Activated T-helper 1 cell treated with anti-CD3 and anti-CD28 coated beads, Interleukin-12 subunit alpha, Interleukin-12 subunit beta, Interleukin-2, Interleukin-4 antibody, amounts not matched to agents 30 ng/mL and 10 ng/mL and 1 ng/mL, durations not matched to agents 14 hours and 24 hours and 36 hours (primary cell): ENCODE measurements at places on chromosomes 16 and 17.

DNA sequence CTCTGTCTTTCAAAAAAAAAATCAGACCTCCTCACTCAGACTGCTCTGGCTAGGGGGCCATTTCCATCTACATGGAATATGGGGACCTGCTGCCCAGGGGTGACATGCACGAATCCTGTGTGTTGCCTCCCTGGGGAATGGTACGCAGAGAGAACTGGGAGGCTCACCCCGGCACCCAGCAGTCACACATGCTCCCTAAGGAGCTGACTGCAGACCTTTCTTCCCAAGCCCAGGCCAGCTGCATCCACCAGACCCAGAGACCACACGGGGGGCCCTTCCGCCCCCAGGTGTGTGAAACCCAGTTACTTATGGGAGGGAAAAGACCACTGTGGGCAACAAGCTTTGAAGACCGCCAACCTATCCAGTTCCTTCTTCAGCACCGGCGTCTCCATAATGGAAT, 7.2 kb upstream of the NLRC3 start:
- no peak for DNase-seq

DNA sequence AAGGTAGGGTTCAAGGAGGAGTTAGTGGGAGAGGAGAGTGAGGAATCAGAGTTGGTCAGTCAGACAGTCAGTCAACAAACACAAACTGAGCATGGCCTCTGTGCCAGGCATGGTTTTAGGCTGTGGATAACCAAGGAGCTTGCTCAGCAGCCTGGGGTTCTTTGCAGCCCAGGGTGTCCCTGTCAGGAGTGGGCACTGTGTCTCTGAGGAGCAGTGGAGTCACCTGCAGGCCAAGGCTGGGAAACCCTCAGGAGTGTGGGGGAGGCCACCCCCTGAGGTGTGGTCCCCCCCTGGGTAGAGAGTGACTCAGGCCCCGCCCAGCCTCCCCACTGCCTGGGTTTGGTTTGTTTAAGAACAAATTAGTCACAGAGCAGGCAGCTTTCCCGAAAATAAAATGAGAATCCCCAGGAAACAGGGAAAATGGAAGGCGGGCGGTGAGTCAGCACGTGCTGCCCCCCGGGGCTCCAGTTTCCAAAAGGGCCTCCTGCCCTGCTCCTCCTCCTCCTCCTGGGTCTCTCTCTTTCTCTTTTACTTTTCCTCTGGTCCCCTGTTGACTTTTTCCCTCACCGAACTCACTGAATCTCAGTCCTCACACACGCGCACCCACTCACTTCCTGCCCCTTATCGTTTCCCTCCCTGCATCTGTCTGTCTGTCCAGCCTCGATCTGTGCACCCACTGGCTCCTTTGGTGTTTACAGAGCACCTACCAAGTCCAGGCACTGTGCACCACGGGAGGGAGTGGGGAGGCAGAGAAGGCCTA, 44.3 kb downstream of the SOCS3 start:
- peak; percentile 28 for DNase-seq

- no peak for DNase-seq
These were observed 25.0 kb downstream of the MAP3K3 start for GRCh38 chr17:63647065-63647725.

DNA sequence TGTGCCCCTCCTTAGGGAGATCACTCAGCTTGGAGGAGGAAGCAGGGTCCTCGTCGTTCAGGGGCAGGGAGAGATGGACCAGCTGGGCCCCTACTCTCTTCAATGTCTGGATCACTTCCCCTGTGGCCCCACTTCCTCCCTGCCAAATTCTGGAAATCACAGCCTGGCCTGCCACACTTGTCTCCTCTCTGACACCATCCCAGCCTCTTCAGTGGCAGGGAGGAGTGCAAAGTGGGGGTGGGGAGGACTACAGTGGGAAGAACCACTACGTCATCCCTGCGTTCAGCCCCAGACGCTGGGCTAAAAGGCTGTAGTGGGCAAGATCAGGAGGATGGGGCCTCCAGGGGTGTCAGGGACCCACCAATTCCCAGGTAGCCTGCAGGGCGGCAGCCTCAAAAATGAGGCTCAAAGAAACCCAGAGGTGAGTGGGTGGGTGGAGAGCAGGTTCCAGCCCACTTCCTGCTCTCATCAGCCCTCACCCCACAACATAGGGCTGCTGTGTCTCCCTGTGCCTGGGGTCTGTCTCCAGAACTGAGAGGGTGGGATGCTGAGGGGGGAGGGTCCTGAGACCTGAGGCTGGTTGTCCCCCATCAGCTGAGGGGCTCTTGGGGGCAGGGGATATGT, 25.0 kb upstream of the TAC4 start:
- DNase-seq: no peak

- peak; percentile 62 for DNase-seq
These were observed 496 bp downstream of the EZH1 start for GRCh38 chr17:42744283-42744805.

- no peak for DNase-seq
These were observed 37.8 kb downstream of the YPEL2 start for GRCh38 chr17:59369031-59369975.

DNA sequence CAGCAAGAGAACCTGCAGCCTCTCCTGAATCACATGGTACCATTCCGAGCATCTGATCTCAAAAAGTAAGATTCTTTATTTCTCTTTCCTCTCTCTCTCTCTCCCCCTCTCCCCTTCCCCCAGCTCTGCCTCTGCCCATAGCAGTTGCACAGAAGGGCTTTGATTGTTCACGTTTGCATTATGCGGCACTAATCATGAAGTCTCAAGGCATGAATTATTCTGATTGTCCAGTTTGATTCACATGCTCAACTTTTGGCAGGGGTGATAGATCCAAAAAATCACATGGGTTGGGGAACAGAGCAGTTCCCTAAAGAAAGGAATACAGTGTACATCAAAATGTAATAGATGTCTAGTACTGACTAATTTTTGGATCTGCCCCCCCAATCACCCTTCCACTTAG, 380.0 kb upstream of the SOX9 start:
- DNase-seq: no peak

GRCh38 chr17:3710951-3711383, 12.7 kb upstream of the HASPIN start:
- DNase-seq: peak; percentile 83

DNA sequence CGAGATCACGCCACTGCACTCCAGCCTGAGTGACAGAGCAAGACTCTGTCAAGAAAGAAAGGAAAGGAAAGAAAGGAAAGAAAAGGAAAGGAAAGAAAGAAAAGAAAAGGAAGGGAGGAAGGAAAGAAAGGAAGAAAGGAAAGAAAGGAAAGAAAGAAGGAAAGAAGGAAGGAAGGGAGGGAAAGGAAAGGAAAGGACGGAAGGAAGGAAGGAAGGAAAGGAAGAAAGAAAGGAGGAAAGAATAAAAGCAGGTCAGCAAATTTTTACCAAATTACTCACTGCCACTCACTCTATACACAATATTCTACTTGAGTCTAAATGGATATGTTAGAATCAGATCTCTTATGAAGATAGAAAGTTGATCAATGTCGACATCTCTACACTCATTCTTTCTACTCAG, 49.8 kb downstream of the RND2 start:
- no peak for DNase-seq

- no peak for DNase-seq
These were observed 457.8 kb downstream of the HS3ST4 start for GRCh38 chr16:26149364-26150190.

- no peak for DNase-seq
These were observed 12.0 kb upstream of the BCAS3 start for GRCh38 chr17:60665602-60666001.

DNA sequence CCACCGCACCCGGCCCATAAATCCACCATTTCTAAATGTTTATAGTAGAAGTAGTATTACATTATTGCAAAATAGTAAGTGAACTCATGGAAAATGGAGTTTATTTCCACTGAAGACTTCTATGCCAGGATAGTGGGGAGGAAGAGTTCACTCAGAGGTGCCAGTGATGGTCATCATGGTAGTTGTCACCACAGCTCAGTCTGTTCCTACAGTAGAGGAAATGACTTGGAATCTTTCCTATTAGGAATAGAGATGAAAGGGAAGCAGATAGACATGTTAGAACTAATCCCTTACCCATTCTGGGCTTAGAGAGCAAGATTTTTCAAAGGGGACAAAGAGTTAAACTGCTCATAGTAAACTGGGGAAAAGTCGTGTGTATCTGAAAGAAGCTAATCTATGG, 20.1 kb downstream of the MRPL45 start:
- no peak for DNase-seq
